ENCODE measurements at places on chromosomes 11 and 22.

- no peak for DNase-seq
Observed at GRCh38 chr11:65945941-65946558, 770 bp downstream of the TSGA10IP start.

GRCh38 chr11:124902616-124903015, 5.0 kb upstream of the ROBO4 start:
- DNase-seq: no peak

- peak; percentile 97 for DNase-seq
Observed at GRCh38 chr22:42964994-42965699, 49.8 kb downstream of the PACSIN2 start.

GRCh38 chr11:127574478-127574877, 573.9 kb upstream of the KIRREL3 start:
- DNase-seq: no peak

- no peak for DNase-seq
Observed at GRCh38 chr11:13850231-13851005, 112.1 kb upstream of the SPON1 start.

DNA sequence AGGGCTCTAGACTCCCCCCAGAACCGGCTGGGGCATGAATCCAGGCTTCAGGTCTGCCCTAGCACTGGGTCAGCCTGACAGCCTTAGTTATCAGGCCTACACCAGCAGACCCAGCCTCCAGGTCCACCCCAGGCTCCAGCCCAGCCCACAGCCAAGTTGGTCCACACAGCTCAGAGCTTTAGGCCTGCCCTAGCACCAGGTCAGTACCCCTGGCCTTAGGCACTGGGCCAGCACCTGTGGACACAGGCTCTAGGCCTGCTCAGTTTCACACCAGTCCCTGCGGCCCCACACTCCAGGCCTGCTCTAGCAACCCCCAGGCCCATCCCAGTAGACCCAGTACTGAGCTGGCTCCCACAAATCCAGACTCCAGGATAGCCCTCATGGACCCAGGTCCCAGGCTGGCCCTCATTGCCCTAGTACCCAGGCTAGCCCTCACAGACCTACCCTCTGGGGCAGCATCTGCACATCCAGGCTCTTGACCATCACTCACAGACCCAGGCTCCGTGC, 52.7 kb downstream of the CLPB start:
- DNase-seq: no peak

DNA sequence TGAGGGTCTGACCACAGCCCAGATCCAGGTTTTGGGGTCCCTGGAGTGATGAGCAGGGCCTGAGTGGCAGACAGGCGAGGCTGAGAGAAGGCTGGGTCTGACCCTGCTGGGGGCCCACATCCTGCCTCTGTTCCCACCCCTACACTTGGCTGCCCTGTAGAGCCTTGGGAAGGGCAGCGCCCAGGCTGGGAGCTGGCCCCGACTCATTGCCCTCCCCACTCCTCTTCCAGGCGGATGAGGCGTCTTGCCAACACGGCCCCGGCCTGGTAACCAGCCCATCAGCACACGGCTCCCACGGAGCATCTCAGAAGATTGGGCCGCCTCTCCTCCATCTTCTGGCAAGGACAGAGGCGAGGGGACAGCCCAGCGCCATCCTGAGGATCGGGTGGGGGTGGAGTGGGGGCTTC, 4.9 kb downstream of the DERL3 start:
- no peak for DNase-seq

DNA sequence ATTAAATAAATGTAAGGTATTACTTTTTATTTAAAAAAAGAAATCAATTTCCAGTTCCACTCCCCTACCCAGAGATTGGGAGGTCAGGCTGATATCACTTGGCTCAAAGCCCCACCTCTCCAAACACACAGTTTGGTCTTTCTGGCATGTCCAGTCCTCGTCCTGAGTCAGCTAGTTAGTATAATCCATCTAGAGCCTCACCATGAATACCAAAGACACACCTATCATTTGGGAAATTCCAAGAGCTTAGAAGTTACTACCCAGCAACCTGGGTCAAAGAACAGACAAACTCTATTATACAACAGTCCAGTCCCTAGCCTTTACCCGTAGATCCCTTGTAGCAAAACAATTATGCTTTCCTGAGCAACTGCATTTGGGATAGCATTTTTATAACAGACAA, 9.4 kb downstream of the TREH start:
- DNase-seq: no peak

DNA sequence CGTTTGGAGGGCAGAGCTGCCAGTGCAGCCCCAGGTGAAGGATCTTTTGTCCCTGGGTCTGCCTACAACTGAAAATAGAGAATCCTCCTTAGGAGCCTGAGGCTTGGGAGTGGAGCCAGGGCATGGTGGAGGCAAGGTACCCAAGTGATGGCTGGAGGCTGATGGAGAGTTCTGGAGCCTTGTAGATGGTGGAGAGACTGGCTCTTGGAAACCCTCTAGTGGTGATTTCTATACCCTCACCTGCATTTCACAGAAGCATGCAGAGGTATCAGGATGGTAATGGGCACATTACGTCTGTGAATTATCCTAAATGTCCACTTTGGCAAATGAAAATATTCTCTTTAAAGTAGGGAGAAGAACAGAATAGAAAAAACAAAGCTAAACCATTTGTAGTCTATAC, 44.4 kb downstream of the INSC start:
- DNase-seq: no peak

DNA sequence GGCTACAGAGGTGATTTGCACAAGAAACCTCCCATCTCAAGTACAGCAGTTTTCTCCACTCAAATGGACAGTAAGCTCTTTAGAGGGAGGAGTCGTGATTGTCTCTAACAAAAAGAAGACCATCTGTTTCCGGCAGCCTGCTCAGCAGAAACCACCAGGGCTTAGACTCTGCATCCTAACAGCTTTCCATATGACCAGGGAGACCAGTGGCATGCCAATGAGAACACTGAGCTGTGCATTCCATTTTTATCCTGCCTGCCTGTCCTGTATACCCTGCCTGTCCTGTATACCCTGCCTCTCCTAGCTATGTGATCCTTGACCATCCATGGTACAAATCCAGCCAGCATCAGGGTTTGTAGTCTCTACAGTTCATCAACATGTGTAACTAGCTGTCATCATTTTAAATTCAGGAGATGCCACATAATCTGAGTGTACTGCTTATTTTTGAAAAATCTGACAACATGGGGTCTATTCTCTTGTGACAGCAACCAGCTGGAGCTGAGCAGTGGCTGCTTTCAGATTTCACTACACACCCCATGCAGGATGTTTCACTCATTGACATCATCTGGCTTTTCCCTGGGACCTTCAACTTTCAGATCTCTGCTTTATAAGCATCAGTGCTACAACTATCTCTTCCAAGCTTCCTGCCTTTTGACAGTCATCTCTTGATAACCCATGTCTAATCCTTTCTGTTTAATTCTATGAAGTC, 50.5 kb upstream of the POU2AF2 start:
- peak; percentile 80 for DNase-seq

DNA sequence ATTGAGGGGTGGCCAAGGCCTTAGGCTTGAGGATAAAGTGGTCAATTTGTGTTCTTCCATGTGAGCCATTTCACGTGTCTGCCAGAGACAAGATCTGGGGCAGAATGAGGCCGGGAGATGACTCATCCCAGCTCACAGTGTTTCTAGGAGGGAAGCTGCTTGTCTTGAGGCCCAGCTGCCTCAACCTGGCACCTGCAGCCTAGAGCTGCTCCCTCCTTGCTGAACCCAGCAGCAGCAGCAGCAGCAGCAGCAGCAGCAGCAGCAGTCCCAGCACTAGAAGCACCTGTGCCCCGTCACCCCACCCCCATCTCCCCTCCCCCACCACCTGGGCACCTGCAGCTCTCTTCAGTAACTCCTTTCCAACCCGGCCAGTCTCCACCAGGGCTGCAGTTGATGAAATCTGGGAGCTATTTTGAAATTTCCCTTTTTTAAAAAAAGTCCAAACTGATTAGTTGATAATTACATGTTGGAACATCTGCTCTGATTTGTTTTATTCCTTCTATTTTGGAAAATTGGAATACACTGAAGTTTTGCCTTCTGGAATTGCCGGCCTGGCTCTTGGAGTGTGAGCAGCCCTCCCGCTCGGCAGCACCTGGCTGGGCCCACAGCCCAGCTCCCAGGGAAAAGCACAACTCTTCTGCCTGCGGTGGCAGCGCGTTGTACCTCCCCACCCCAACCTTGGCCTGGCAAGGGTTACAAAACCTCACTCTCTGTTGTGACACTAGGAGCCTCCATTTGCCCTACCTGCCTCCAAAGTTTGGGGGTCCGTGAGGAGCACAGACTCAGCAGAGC, 143.5 kb downstream of the NXPE2 start:
- DNase-seq: peak; percentile 49

DNA sequence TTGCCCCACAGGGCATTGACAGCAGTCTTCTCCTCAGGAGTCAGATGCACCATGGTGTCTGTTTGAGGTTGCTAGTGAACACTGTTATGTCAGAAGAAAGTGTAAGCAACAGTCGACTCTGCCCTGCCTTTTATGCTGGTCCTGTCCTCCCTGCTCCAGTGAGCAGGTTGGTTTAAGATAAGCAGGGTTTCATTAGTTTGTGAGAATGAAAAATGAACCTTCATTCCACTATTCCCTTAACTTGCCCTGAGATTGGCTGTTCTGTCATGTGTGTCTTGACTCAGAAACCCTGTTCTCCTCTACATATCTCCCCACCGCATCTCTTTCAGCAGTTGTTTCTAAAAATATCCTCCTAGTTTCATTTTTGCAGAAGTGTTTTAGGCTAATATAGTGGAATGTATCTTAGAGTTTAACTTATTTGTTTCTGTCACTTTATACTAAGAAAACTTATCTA, at the start of gene HBD:
Gene HBD, minus strand, starts transcription at position 103 of the 454 bp plus-strand sequence. Its CDS starts 50 bp downstream, at position 53.
- no peak for DNase-seq
